Stimulated activated CD4-positive, alpha-beta T cell treated with anti-CD3 and anti-CD28 coated beads, Interleukin-15, amount 100 ng/mL, for 1 hour (primary cell): ENCODE measurements at places on chromosomes 2 and 18.

DNA sequence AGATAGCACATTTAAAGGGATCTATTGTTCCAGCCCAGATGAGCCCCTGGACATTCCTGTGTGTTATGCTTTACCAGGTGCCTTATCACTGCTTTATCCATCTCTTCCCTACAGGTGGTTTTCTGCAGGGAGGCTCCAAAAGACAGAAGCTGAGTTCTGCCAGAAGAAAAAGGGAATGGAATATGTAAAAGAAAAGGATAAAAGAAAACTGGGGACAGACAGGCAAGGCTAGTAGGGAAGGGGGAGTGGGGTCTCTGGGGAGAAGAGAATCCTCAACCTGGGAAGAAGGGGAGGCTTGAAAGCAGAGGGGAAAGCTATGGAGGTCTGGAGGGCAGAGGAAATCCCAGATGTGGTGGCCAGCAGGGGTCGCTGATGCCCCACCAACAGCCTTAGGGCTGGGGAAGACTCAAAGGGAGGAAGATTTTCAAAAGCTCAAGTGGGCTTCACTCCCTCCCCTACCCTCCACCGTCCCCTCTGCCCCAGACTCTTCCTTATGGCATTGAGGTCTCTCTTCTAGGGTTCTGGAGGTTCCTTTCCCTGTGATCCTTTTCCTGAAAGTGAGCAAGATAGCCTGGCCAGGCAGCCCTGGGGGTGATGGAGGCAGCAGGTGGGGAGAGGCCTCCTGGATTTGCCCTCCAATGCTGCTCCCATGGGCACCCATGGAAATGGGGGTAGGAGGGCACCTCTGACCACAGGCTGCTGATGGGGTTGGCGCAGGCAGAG is 178.1 kb upstream of the PKDCC start:
- DNase-seq = peak; percentile 39

DNA sequence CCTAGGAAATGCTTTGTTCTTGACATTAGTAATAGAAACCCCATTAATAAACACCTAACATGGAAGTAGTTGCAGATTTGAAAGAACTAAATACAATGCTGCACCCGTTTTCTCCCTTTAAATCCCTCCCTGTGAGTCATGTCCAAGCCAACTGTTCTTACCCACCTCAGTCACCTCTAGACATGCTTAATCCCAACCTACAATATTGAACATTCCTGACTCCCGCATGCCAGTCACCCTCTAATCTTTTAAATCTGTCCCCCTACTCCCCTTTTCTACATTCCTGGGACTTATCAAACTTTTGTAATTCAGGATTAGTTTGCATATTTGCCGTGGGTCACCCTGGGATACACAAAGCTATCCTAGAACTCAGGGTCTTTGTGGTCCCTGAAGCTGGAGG is 374.6 kb downstream of the IRS1 start:
- no peak for DNase-seq

DNA sequence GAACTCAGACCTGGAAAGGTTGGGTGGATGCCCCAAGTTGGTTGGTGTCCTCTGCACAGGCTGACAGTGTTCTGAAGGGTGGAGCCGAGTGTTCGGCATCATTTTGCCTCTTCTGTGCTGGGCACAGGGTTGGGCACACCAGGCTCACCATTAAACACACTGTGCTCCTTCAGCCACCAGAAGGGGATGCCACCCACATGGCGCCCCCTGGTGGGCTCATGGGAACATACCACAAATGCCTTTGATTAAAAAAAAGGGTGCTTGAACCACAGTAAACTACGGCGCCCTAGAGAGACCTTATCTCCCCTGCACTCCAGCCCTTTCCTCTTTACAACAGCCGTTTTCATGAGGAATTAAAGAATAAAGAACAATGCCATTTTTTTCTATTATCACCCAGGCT is 89.4 kb downstream of the CELF4 start:
- DNase-seq = no peak

- DNase-seq = no peak
Measured at GRCh38 chr2:72789241-72789640, 36.6 kb downstream of the EXOC6B start.

- no peak for DNase-seq
Measured at GRCh38 chr18:26103579-26103978, 13.2 kb upstream of the SS18 start.

- DNase-seq = peak; percentile 53
Measured at GRCh38 chr18:77063260-77063659, 69.3 kb downstream of the MBP start.

GRCh38 chr2:201116115-201116958 is at the start of gene CFLAR:
TSS of gene CFLAR (plus strand) at chr2:201116164. CDS start at chr2:201129866, 13,702 bp downstream.
- peak; percentile 58 for DNase-seq

- no peak for DNase-seq
Measured at GRCh38 chr2:130762031-130762909, 6.9 kb downstream of the AMER3 start.

- DNase-seq = no peak
Measured at GRCh38 chr2:98799375-98800329, 68.7 kb upstream of the MGAT4A start.

GRCh38 chr2:233290051-233290845 is 17.4 kb upstream of the SAG start:
- DNase-seq = no peak

- DNase-seq = peak; percentile 72
Measured at GRCh38 chr18:31942999-31943877, at the start of gene TRAPPC8. TSS of gene TRAPPC8 (minus strand) at chr18:31943128. CDS start at chr18:31942764, 364 bp downstream.

DNA sequence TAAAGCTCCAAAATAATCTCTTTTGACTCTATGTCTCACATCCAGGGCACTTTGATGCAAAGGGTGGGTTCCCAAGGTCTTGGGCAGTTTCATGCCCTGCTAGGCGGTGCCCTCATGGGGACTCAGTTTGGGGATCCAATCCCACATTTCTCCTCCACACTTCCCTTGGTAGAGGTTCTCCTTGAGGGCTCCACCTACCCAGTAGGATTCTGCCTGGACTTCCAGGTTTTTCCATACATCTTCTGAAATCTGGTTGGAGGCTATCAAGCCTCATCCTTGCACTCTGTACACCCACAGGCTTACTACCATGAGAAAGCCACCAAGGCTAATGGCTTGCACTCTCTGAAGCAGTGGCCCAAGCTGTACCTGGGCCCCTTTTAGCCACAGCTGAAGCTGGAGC is 49.8 kb upstream of the ERMN start:
- no peak for DNase-seq

DNA sequence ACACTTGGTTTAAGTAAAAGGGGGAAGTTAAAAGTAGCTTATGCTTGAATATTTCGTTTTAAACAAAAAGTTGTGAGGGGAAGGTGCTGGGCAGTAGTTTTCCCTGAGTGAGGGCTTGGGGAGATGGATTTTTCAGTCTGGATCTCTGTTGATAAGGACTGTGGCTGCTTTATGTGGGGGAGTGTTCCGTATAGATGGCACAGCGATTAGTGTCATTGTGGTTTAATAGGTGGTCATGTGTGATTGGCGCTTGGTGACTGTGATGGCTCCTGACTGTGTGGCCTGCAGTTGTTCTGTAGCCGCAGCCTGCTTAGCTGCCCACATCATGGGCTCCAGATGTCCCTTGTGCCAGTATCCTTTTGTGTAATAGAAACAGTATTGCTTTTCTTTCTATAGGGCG is 156.2 kb downstream of the WDSUB1 start:
- DNase-seq = no peak

DNA sequence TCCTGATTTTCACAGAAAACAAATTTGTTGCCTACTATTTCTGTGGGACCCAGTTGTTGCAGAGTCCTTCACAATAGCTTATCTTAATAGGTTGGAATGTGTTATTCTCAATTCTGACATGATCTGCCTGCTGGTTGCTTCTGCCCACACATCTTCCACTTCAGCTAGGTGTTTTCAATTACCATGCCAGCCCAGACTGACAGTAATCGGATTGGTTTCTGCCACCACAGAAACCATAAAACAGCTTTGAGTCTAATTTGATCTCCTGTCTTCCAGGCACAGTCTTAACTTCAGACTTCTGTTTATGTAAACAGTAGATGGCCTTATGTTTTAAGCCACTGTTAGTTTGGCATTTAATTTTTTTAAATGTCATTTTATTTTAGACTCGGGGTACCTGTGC is 248.2 kb upstream of the RBMS1 start:
- no peak for DNase-seq

- no peak for DNase-seq
Measured at GRCh38 chr2:109218087-109218791, 89.2 kb downstream of the SH3RF3 start.

- no peak for DNase-seq
Measured at GRCh38 chr2:7119132-7119835, 202.1 kb downstream of the RNF144A start.

DNA sequence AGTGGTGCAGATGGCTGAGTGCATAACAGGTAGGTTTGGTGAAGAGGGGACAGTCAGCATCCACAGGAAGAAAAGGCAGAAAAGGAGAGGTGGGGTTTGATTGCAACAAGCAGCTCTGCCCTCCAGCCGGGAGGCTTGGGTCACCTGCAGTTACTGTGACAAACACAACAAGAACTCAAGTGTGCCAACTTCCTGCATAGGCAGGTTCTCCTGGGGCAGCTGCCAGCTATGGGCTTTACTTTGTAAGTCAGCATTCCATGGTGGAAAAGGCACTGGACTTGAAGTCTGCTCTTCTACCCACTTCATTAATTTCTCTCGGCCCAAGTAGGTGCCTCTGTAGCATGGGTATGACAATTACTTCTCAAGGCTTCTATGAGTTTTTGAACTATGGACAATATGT is 98.9 kb downstream of the MYT1L start:
- no peak for DNase-seq

DNA sequence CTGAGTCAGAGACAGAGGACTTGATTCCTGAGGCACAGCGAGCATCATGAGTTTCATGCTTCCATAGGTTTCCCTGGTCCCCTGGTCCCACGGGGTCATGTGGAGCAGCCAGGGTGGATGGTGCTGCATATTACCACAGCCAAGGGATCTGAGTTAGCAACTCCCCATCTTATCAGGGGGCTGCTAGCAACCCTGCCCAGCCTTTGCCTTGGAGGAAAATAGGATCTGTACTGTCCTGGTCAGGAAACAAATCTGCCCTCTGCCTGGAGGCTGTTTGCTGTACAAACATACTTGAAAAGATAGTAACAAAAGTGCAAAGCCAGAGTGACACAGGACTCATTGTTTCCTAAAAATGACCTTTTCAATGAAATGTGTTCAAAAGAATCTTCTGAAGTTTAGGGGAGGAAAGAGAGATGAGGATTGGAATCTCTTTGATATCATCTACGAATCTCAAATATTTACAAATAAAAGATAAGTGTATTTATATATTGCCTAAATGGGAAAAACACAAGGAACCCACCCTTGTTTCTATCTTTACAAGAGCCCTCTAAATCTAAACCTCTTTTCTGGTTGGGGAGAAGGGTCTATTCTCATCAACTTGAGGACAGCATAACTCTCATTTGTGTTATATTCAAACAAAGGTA is 194.8 kb downstream of the CD226 start:
- DNase-seq = no peak

GRCh38 chr2:66536997-66537396 is 102.1 kb downstream of the MEIS1 start:
- no peak for DNase-seq

- no peak for DNase-seq
Measured at GRCh38 chr2:70450641-70451250, 102.9 kb downstream of the TGFA start.

GRCh38 chr2:69798290-69798908 is 31.1 kb upstream of the GMCL1 start:
- DNase-seq = no peak

DNA sequence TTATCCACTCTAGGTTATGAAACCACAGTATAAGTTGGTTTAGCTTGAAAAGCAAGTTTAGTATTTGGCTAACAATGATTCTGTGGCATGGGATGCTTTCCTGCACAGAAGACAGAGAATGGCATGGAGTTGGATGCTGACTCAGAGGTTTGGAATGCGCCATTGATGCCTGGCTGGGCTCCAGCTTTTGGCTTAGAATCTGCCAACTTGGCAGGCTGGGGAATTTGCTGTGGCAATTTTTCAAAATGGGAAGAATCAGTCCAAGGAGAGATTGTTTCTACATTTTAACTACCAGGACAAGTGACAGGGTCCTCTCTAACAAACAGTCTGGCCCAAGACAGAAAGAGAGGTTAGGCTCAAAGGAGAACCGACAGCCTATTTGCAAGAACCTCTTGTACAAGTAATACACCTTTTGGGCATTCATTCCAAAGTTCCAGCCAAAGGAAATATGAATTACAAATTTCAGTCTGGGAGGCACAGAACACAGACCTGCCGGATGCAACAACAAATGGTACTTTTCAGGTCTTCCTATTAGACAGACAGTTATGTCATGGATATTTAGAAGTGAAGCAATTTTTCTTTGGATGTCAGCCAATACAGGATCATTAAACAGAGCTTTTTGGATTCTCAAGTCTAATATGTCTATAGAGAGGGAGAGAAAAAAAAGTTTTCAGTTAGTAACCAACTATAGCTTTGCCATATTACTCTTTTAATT is 1027.7 kb downstream of the TMEM182 start:
- DNase-seq = no peak

- no peak for DNase-seq
Measured at GRCh38 chr2:133516405-133517026, 51.7 kb downstream of the NCKAP5 start.

DNA sequence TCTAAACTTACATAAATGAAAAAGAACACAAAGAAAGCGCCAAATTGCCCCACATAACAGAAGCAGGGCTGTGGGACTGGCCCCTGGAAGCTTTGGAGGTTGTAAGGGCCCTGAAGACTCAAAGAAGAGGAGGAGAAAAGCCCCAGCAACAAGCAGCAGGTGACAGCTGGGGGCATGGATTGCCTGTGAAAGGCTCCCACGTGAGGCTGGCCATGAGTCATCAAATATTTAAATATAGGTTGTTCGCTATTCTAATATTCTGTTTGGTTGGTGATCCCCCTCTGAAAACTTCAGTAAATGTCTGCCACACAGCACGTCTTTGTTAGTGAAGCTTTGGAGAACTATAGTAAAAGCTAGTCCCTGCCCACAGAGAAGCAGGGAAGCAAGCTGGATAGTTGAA is 132.4 kb downstream of the MREG start:
- DNase-seq = no peak

GRCh38 chr2:85704800-85705679 is 10.9 kb downstream of the GNLY start:
- DNase-seq = no peak

DNA sequence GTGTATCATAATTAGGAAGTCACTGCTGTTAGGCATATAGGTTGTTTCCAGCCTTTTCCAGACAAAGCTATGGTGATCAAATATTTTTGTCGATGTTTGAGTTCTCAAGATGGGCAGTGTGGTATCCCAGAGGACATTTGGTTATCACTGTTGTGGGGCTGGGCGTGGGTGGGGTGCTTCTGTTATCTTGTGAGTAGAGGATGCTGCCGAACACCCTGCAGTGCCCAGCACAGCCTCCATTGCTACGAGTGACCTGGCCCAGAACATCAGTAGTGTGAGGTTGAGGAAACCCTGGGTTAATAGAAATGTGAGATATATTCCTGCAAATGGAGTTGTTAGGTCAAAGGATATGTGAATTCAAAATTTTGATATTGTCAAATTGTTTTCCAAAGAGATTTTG is 33.2 kb downstream of the ZNF236 start:
- DNase-seq = no peak

DNA sequence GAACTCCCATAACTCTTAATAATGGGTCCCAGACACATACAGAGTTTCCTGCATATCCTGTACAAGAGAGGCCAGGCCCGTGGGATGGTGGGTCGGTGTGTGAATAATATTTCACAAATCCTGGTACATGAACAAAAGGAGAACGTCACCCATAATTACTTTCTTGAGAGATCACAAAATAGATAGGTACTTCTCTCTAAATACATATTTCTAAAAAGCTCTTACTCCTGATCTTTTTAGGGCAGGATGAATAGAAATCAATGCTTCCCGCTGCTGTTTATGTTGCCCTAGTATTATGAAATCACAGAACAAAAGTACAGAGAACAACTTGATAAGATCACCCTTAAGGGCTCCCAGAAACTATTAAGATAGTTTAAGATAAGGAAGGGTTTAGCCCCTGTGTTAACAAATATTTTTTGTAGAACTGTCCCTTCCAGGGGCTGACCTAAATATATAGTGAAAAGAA is 5.4 kb downstream of the IRS1 start:
- DNase-seq = no peak
